ENCODE measurements at places on chromosomes 4 and X.

- no peak for DNase-seq
Observed at GRCh38 chr4:3420606-3420955, 21.2 kb upstream of the HGFAC start.

GRCh38 chrX:45806410-45807121 lies 605.9 kb upstream of the DIPK2B start:
- peak; percentile 41 for DNase-seq

DNA sequence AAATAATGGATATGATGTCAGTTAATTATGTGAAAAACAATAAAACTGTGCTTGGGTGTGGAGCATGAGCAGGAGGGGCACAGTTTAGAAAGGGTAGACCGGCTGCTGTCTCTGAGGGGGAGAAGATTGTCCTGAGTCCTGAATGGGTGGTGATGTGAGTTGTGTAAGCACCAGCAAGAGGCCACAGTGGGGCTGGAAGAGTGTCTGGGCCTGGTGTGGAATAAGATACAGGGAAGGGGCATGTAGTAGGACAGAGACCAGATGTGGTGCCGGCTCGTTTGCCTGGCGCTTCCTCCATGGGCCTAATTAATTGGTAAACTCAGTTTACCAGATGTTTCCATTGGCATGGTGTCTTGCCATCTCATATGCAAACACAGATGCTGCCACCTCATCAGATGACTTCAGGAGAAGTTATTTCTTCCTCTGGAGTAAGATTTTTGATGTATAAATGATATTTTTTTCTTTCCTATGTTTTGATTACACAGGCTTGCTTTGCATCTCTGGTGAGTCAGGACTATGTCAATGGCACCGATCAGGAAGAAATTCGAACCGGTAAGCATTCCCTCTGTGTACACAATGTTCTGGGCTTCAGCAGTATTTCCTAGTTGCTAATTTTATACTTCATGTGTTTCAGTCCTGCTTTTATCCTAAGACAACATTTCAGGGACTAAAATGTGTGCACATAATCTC lies 5.1 kb downstream of the MED28 start:
- DNase-seq, result no peak

DNA sequence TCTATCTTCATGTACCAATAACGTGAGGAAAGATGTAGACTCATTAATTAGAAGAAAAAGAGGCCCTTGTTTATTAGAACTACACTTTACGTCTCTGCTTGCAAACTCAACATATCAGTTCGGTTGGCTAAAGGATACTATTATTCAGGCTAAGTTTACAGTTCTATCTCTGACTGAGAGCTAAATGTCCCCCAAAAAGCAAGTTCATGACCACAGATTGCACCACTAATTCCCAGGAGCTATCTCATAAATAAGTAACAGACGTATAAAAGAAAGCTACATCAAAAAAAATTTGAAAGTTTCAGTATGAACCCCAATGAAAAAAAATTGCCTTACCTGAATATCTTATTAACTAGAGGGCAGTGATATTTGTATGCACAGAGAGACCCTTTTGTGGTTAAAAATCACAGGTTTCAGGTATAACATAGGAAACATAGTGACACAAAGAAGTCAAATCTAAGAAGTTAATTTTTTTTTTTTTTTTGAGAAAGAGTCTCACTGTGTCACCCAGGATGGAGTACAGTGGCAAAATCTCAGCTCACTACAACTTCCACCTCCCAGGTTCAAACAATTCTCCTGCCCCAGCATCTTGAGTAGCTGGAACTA lies 128.9 kb downstream of the MAB21L2 start:
- DNase-seq, result no peak
